Left lung (tissue), 14 donors: ENCODE measurements at places on chromosomes 6 and 20. TPM values are rescaled to one million over a fixed set of nuclear protein-coding genes. Genes with fewer than 3 reads are reported as not detected.

Gene FABP7
- not detected for total RNA-seq

Gene HTR1B
- total RNA-seq = 0.38 TPM

Gene IL17F
- total RNA-seq = not detected

Gene SALL4
- 0.24 TPM for total RNA-seq

Gene MMP24
- 7.3 TPM for total RNA-seq

Gene RIPPLY2
- total RNA-seq = not detected

Gene LGSN
- not detected for total RNA-seq

Gene RHAG
- not detected for total RNA-seq

Gene CALHM6
- 2.1 TPM for total RNA-seq

Gene TGM3
- total RNA-seq = 0.37 TPM

Gene PDE7B
- 1.5 TPM for total RNA-seq

Gene UBE2J1
- total RNA-seq = 52.2 TPM

Gene HLA-E
- 440 TPM for total RNA-seq

Gene LYRM2
- total RNA-seq = 43.3 TPM

Gene OPRM1
- total RNA-seq = not detected

Gene KIF6
- 3.3 TPM for total RNA-seq

Gene KPNA5
- total RNA-seq = 10.2 TPM
